Right forelimb (tissue), 1 donor: ENCODE measurements at places on chromosomes 3 and 15.

- no peak for DNase-seq
These were observed 211.5 kb upstream of the TP63 start for GRCh38 chr3:189419683-189420082.

GRCh38 chr3:61008998-61009380 lies 242.3 kb downstream of the FHIT start:
- no peak for DNase-seq

DNA sequence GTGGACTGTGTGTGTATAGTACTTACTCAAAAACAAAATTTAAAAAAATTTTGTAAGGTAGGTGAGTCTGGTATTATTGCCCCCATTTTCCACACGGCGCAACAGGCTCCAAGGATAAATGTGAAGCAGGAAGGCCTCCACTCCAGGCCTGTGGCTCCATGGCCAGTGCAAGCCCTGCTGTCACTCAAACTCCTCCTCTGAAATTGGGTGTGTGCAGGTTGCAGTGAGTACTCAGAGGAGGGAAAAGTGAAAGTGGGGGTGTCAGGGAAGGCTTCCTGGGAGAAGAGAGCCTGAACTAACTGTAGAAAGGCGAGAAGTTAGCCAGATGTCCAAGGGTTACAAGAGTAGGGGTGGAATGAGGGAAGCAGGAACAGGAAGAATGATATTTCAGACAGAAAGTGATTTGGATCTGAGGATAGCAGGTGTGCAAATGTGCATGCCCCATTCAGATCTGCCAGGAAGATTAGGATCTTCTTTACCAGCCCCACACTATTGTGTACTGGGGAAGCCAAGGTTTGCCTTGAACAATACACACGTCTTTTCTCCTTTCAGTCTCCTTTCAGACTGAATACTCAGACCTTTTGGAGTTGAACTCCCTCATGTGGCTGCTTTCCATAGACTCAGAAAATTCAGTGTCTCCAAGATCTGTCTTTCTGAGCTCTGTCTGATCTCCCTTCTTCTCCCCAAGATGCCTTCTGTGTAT lies 48.7 kb upstream of the RYK start:
- DNase-seq, result no peak

GRCh38 chr15:98905963-98906711 lies 101.5 kb downstream of the PGPEP1L start:
- DNase-seq, result no peak

GRCh38 chr15:68277131-68277602 lies 378 bp upstream of the FEM1B start:
- no peak for DNase-seq

DNA sequence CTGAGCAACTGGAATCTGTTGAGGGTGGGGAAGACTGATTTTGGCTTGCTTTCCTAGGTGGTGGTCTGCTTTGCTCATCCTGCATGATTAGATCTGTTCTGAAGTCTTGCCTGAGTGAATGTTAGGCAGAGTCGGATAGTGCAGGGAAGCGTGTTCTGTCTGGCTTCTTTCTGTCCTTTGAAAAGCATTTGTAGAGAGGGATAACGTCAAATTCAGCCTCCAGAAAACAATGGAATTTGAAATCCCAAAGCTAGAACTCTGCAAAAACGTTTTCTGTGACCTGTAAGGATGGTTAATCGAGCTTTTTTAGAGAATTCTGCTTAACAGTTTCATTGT lies 1.4 kb downstream of the GLCE start:
- DNase-seq, result no peak

- no peak for DNase-seq
These were observed 5.2 kb downstream of the FURIN start for GRCh38 chr15:90873488-90873997.

DNA sequence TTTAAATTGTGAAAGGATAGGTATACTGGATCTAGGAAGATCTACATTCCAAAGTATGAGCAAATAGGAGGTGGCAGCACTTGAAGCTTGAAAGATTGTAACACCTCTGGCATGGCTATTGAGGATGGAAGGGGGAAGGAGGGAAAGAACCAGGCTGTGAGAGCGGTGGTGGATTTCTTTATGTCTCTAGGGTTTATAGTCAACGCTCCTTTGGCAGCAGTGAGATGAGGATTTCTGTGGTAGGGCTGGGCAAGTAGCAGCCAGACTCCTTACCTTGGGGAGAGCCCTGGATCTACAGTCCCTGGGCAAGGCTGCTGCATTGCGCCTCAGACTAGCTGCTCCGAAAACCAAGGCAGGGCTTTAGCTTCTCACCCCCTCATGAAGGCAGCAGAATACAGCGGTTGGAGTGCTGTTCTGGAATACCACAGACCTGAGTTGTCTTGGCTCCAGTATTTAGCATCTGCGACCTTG lies 53.2 kb downstream of the MEF2A start:
- no peak for DNase-seq
